DND-41 (cell line): ENCODE measurements at places on chromosomes 7 and 10.

GRCh38 chr7:6705959-6706665 lies 635 bp downstream of the ZNF12 start:
- peak; percentile 30 for DNase-seq

GRCh38 chr7:28759475-28759971 lies 198.6 kb downstream of the TRIL start:
- no peak for DNase-seq

GRCh38 chr7:49839863-49840645 lies 66.6 kb downstream of the VWC2 start:
- no peak for DNase-seq

DNA sequence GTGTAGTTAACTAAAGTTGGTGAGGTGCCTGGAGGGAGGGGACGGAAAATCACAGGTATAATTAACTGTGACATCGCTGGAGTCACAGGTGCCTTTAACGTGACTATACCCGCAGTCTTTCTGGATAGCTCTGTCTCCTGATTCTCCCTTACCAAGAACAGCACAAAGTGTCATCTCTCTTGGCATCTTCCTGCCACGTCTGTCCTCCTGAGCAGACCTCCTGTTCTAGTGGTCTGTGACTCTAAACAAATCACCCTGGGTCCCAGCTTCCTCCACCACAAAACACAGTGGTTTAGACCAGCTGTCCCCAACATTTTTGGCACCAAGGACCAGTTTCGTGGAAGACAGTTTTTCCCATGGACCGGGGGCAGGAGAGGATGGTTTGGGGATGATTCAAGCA lies 90.5 kb downstream of the CALN1 start:
- no peak for DNase-seq

- DNase-seq, result no peak
These were observed 39.8 kb downstream of the SLC37A3 start for GRCh38 chr7:140358412-140359051.

- DNase-seq, result no peak
These were observed 82.0 kb upstream of the GRB10 start for GRCh38 chr7:50864694-50865093.

DNA sequence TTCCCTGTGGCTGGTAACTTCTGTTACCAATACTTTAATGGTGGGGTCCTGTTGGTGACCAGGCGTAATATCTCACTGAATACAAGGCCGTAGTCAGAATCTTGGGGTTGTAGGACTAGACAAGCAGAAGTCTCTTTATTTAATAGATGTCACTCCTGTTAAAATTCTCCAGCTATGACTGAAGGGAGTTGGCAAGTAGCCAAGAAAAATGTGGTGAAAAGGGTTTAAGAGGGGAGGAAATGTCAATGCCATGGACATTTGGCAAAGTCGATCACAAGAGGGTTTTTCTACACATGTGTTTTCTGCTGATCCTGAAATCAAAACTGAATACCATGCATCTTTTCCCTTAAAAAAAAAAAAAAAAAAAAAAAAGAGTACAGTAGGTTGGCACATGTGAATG lies 533.5 kb downstream of the AUTS2 start:
- no peak for DNase-seq

- DNase-seq, result no peak
These were observed 310.0 kb downstream of the PPP1R3A start for GRCh38 chr7:113608782-113609181.

DNA sequence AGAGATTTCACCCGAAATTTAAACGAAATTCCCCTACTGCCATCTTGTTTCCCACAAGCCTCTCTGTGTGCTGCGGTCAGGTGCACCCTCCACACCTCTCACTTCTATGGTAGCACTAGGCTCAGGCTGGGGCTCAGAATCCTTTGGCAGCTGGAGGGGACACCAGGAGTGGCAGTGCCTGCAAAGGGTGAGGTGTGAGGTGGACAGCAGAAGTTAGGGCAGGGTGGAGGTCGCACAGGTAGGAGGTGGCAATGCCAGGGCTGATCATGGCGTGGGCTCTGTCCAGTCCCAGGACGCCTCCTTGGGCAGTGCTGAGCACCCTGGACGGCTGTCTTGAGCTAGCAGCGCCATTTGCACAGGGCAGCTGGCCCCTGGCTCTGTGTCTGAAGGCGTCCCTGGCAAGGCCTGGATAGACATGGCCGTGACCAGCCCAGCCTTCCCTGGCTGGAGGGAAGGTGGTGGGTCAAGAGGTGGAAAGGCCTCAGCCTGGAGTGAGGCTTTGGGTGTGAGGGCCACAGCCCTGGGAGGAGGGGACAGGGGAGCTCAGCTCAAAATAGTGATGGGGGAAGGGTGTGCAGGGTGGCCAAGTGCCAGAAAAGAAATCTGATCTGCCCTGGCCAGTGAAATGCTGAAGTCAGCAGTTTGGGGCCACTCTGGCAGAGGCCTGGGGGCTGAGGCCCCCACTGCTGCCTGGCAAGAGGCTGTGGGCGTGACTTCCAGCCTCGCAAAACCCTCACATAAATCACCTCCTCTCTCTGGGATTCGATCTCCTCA lies 40.0 kb downstream of the ZCCHC24 start:
- no peak for DNase-seq

GRCh38 chr7:101823596-101823995 lies 6.2 kb downstream of the CUX1 start:
- DNase-seq, result no peak

DNA sequence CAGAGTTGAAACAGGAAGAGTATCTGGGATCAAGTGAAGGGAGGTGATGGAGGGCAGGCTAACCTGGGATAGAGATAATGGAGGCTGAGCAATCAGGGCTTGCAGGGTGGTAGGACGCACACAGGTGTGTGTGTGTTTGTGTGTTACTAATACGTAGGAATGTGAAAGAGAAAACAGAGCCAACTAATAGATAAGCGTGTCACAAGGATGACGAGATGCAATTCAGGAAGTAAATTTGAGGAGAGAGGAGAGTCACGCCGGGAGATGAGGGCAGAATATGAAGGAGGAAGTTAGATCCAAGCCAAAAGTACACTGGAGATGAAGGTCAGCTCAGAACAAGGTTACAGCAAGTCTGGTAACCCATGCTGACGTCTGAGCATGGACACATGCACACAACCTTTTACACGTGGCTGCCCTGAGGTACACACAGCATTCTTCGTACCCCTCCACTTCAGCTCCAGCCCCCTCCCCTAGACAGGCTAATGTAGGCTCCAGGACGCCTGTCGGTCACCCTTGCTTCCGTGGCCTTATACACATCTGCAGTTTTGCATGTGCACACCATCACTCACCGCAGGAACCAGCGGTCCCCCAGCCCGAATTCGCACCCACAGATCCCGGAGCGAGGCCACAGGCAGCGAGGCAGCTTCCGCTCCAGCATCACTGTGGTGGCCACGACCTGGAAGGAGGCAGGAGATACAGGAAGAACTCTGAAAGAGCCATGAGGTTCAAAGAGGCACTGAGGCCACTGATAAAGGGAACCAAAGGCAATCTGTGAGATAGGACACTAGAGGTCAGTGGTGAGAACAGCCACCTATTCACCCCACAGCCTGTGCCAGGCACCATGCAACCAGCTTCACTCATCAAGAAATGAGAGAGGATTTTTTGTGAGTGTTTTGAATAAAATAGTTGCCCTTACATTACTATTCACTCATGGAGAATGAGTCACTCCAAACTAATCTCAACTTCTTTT lies 23.7 kb upstream of the TRPV6 start:
- DNase-seq, result no peak

- no peak for DNase-seq
These were observed 144.0 kb upstream of the RET start for GRCh38 chr10:42932735-42933447.

DNA sequence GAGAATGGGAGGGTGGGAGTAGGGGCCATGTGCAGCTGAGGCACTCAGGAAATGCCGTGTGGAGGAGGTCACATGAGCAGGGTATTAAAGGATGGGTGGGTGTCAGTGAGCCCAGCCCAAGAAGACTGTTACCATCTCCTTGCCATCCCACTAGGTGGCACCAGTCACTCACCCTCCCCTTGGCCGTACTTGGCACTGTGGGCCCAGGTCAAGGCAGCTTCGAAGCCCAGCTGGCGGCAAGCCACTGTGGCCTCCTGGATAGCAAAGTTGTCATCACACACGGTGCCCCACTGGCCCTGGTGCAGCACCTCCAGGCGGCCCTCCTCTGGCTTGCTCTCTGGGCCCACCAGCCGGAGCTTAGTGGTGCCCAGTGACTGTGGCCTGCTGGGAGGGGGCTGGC lies 5.4 kb downstream of the LOXL4 start:
- no peak for DNase-seq

DNA sequence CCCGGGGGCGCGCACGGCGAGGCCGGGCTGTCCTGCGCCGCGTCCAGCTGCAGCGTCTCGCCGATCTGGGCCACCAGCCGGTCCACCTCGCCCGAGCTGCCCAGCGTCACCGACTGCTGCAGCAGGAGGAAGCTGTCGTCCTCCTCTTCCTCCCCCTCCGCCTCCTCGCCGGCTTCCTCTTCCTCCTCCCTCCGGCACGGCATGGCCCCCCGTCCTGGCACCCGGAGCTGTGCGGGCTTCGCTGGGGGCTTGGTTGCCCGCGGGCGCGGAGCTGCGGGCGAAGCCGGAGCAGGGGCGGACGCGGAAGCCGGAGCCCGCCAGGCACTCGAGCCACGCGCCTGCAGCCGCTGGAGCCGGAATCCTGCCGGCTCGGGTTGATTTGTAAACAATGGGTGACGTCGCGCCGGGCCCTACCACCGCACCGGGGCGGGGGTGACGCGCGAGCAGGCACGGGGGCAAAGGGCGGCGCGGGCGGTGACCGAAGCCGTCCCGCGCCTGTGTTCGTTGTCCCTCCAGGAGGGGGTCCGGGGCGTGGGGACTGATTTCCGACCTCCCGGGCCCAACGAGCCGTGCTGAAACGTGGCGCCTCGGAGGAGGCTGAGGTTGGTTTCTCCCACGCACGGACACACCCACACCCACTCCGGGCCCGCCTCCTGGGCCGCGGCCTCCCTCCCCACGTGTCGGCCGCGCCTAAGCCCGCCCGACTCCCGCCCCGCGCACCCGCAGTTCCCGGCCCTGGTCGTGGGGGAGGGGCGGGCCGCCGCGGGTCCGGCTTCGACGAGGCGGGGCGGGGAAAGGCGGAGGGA lies at the start of gene FRAT2:
Gene FRAT2 (minus strand): TSS at position 360 of the 806 bp plus-strand sequence. CDS start 157 bp downstream, at position 203.
- peak; percentile 87 for DNase-seq

DNA sequence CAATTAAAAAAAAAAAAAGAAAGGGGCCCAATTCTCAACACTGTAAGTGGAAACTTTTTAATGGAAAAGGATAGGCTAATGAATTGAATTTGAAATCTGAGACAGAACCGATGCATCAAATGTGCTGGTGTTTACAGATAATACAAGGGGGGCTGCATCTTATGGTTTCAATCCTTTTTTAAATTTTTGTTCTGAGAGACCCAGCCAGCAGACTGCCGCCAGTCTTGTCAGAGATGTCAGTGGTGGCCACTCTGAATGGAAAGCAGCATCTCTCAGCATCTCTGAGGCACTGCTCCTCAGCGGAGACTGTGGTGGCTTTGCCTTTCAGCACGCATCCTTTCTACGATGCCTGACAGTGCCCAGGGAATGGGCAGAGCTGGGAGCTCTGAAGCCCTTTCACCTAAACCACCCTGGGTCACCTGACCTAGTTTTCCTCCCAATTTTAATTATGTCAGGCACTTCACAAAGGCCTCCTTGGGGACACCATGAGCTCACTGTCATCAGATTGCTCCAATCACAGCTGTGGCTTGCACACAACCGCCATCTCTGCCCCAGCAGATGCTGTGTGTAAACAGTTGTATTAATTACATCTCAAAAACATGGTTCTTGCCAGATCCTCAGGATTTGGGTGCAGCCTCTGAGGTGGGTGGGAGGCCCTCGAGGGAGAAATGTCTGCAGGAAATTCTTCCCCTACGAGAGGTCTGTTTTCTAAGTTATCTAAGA lies 81.2 kb downstream of the EGFR start:
- DNase-seq, result no peak

GRCh38 chr7:43721193-43721806 lies 8.0 kb downstream of the COA1 start:
- DNase-seq, result no peak
